Activated CD4-positive, alpha-beta T cell treated with anti-CD3 and anti-CD28 coated beads, Interleukin-2, Interleukin-4, amounts not matched to agents 100 ng/mL and 50 ng/mL, durations not matched to agents 16 hours and 8 hours (primary cell): ENCODE measurements at places on chromosomes 6 and 20.

DNA sequence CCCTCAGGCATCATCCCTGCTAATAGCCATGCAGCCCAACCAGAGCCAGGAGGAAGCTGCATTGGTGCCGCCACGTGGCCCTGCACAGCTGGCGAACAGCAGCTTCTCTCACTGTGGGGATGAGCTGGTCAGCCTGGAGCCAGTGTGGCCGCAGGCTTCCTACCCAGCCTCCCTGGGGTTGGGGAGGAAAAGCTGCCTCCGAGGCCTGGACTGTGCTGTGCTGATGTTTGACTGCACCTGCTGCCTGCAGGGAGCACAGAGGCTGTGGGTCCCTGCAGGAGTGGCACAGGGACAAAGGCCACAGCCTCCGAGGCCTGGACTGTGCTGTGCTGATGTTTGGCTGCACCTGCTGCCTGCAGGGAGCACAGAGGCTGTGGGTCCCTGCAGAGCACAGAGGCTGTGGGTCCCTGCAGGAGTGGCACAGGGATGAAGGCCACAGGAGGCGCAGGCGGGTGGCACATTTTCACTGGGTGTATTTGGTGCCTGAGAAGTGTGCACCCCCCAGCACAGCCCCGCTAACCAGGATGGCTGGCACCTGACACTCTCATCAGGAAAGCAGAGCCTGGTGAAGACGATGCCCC, 83.9 kb downstream of the DLL1 start:
- DNase-seq, result no peak

DNA sequence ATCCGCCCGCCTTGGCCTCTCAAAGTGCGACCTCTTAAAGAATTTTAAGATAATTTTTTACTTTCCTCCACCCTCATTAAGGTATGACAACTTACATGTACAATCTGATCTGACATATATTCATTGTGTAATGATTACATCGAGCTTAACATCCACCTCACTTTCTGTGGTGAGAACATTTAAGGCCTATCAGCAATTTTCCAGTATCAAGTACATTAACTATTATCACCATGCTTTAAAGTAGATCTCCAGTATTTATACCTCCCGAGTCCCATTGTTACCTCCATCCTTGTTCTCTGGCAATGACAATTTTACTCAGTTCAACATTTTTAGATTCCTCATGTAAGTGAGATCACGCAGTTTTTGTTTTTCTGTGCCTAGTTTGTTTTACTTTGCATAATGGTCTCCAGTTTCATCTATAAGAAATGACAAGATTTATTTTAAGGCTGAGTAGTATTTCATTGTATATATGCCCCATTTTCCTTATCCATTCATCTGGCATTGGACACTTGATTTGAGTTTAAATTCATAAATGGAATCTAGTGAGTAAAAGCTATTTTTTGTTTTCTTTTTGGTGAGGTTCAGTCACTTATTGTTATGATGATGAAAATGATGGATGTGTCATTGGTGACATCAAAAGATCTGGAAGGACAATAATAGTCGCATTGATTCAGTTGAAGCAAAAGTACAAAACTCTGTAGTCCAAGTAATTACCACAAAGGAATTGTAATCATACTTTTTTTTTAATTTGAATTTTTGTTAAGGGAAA, 87.0 kb downstream of the OR2B2 start:
- DNase-seq, result no peak

DNA sequence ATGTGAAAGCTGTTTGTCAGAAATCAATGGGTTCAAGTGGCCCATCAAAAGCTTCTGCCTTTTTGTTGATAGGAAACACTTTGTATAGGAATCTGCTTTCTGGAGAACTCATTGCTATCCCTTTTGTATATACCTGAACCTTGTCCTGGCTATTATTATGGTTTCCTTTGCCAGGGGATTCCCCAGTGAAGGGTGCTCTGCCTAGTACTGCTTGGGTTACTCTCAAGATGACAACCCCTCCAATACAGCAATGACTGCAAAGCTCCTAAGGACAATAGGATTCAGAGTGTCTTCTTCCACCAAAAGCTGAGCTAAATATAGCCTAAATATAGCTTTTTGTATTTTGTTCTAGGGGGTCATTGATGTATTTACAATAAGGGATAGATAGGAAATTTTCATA, 54.0 kb upstream of the PTPRK start:
- peak; percentile 15 for DNase-seq

- no peak for DNase-seq
Observed at GRCh38 chr20:29319725-29320124, 1937.7 kb upstream of the DEFB115 start.

GRCh38 chr6:31225735-31226134, 46.2 kb downstream of the HLA-C start:
- DNase-seq, result no peak

GRCh38 chr6:83381949-83382348, 48.9 kb downstream of the ME1 start:
- no peak for DNase-seq

DNA sequence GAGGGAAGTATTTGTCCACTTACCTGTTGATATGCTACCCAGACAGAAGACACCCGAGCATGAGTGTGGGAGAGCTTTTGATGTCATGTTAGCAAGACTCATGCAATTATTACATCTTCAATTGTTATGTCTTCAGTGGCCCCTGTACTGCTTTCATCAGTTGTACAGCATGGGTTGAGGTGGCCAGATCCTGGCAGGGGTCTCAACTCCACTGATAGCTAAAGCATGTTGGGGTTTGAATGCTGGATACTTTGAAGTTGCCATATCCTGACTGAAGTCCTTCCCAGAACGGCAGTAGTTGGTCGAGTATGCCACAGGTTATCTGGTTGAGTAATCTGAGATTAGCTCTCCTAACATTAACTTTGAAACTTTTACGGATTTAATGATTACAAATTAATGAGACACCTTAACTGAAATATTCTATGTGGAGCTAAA, 46.7 kb downstream of the LRRN4 start:
- DNase-seq, result no peak

DNA sequence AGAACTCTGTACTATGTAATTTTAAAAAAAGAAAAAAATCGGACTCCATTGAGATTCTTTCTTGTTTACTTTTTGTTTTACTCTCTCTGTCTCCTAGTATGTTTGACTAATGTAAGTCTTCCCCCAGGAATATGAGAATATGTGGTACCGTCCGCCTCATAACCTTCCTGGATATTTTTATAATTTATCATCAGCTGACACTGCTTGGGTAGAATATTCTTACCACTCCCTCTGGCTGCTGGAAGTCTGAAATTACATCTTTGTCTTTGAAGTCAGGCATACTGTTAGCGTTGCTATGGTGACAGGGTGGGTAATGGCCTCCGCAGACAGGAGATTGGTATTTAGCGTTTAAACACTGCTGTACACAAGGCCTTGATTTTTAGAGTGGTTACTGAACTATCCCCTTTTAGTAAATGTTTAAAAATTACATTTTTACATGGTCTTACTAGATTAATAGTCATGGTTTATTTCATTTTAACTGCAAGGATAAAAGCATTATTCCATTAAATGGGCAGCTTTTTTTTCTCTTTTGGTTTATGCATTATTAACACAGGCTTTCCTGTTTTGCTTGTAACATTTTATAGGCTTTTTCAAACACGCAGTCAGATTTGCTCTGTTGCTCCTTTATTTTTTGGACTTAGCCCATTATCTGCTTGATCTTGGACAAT, 176.4 kb downstream of the ARID1B start:
- peak; percentile 18 for DNase-seq

GRCh38 chr20:24984961-24985640, 7.5 kb downstream of the APMAP start:
- DNase-seq, result no peak

GRCh38 chr6:24274441-24275083, 83.3 kb downstream of the DCDC2 start:
- no peak for DNase-seq

- DNase-seq, result no peak
Observed at GRCh38 chr6:30683183-30683979, 3.1 kb downstream of the PPP1R18 start.

GRCh38 chr6:24743265-24743943, 24.4 kb upstream of the C6orf62 start:
- DNase-seq, result peak; percentile 86

DNA sequence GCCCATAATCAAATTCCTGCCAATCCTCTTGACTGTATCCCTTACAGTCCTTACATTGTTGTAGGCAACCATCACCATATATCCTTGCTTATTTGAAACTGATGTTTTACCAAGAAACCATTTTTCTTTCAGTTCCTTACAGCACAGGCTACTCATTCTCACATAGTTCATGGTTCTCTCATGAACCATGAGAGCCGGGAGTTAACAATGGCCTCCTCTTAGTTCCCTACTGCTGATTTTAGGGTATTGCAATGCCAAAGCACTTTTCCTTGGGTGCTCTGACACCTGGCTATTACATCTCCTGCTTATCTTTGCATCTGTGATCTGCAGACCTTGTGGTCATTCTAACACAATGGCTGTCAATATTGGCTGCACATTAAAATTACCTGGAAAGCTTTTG, 133.4 kb downstream of the MYB start:
- no peak for DNase-seq

DNA sequence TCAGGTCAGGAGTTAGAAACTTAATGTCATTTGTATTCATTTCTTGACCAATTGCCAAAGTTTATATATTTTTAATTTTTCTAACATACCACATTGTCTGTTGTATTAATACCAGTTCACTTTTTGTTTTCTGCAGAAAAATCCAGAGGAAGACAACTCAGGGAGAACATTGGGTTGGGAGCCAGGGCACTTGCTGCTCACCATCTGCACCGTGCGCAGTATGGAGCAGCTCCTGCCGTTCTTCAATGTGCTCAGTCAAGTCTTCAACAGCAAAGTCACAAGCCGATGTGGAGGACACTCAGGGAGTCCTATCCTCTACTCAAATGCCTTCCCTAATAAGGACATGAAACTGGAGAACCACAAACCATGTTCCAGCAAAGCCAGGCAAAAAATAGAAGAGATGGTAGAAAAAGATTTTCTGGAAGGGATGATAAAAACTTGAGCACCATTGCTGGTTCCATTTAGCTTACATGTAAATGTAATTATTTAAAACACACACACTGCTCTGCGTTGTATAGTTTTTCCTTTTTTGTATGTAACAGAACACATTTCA, 25.3 kb downstream of the PGM3 start:
- DNase-seq, result no peak

- DNase-seq, result peak; percentile 80
Observed at GRCh38 chr6:118844915-118845314, 49.0 kb upstream of the ASF1A start.

DNA sequence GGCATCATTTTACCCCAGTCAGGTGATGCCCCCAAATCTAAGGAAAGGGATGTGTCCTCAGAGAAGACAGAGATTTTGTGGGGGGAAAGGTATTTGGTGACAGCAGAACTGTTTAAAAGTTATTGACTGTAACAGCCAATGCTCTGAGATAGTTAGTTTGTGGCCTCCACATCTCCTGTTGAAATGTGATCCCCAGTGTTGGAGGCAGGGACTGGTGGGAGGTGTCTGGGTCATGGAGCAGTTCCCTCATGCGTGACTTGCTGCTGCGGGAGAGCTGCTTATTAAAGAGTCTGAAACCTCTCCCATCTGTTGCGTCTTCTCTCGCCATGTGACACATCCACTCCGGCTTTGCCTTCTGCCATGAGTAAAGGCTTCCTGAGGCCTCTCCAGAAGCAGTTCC, 282.8 kb upstream of the FOXQ1 start:
- no peak for DNase-seq

- peak; percentile 34 for DNase-seq
Observed at GRCh38 chr6:163554663-163555062, 140.1 kb downstream of the QKI start.

DNA sequence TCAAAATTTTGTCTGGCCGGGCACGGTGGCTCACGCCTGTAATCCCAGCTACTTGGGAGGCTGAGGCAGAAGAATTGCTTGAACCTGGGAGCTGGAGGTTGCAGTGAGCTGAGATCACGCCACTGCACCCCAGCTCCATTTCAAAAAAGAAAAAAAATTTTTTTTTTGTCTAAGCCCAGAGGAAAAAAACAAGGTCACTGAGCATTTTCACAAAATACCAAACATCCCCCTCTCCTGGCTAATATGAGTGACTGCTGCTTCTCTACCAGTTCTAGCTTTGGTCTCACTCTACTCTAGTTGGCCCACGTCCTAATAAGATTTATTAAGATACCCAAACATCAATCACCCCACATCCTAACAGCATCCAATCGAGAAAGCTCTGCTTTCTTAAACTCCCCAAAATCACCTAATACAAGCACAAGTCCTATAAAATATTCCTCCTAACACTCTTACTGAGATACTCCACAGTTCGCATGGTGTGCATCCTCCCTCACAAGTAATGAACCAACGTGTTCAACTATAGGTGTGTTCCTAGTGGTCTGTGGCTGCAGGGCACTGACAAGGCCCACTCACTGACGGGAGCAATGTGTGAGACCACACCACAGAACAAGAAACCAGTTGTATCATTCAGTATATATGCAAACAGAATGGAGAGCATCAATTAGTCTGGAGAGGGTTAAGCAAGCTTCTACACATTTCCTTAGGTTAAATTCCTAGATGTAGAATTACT, 64.2 kb downstream of the FKBP5 start:
- no peak for DNase-seq

- DNase-seq, result no peak
Observed at GRCh38 chr20:14454296-14454695, 116.9 kb upstream of the FLRT3 start.

GRCh38 chr20:4135385-4136077, 120.2 kb upstream of the RNF24 start:
- no peak for DNase-seq

GRCh38 chr20:36303020-36303595, 3.0 kb upstream of the DLGAP4 start:
- no peak for DNase-seq

- no peak for DNase-seq
Observed at GRCh38 chr6:1387876-1388629, 1.3 kb upstream of the FOXF2 start.

GRCh38 chr6:121664158-121664557, 228.7 kb downstream of the GJA1 start:
- DNase-seq, result no peak

- peak; percentile 89 for DNase-seq
Observed at GRCh38 chr6:2841264-2842138, at the start of gene SERPINB1. Gene SERPINB1 (minus strand): TSS chr6:2841863. CDS start chr6:2840586, 1,277 bp downstream.

- no peak for DNase-seq
Observed at GRCh38 chr6:1039746-1040145, 272.2 kb upstream of the FOXQ1 start.

GRCh38 chr6:18262702-18263417, 1.5 kb downstream of the DEK start:
- DNase-seq, result peak; percentile 83

- DNase-seq, result no peak
Observed at GRCh38 chr20:60752741-60753420, 499.2 kb upstream of the CDH4 start.

GRCh38 chr20:46458866-46459750, 52.7 kb upstream of the ELMO2 start:
- no peak for DNase-seq
